ENCODE measurements at places on chromosomes 1 and 21.
A peak's percentile ranks its signal among the peaks of the same experiment; 100 is the strongest.

DNA sequence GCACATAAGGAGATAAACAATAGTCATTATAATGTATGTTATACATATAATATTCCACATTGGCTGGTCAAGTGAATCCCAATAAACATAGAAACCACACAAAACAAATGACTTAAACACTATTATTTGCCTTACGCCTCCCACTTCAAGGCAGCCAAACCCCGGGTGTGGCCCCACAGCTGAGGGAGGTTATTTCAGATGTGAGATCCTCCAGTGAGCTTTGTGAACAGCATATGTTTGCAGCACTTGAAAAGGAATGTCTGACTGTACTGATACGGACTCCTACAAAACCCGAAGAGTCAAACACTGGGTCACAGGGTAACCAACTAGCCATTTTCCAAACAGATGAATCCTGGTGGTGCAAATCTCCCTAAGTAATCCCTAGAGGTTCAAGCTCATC is 27.1 kb upstream of the DISP1 start:
- DNase-seq = no peak

- DNase-seq = no peak
Observed at GRCh38 chr1:245179706-245180105, 24.9 kb downstream of the KIF26B start.

DNA sequence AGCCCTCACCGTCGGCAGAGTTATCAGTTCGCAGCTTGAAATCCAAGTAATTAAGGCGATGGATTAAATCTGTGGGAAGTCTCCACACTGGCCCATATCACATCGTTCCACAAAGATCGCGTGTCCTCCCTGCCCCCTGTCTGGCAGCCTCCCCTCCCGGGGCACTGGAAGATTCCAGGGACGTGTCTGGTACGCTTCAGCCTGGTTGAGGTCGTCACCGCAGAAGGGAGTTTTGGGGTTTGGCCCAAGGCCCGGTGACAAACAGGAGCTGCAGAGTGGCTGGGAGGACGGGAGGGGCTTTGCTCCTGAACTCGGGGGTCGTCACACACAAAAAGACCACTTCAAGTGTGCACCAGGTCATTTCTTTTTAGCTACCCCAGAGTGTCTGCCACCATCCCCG is 51.1 kb downstream of the PRDM16 start:
- no peak for DNase-seq

DNA sequence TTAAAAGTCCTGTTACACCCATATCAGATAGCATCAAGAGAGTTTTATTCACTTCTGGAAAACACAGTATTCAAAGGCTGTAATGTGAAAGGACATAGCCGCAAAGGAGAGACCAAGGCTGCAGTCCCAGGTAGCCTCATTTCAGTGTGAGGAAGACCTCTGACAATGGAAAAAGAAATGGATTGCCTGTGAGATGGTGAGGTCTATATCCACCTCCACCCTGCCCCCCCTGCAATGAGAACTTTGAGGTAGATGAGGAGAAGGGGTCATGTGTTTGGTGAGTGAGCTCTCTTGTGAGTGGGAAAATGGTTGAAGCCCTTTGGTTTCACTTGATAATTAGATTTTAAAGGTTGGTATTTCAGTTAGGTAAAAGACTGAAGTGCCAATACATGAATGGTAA is 3.5 kb downstream of the MRPS6 start:
- no peak for DNase-seq

DNA sequence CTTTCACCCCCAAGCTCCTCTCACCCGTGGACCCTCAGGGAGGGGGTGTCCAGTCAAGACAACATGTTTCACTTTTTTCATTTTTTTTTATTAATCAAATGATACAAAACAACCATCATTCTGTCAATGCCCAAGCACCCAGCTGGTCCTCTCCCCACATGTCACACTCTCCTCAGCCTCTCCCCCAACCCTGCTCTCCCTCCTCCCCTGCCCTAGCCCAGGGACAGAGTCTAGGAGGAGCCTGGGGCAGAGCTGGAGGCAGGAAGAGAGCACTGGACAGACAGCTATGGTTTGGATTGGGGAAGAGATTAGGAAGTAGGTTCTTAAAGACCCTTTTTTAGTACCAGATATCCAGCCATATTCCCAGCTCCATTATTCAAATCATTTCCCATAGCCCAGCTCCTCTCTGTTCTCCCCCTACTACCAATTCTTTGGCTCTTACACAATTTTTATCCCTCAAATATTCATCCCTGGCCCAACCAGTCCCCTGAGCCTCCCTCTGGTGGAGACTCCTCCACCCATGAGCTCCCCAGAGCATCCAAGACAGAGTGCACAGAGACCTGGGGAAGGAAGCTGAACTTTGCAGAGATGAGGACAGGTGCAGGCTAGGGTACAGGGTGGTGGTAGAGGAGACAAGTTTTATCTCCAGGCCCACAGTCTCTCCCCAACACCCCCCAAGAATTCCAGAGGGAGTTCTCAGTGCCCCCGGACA is 1.4 kb upstream of the S100A16 start:
- no peak for DNase-seq

- no peak for DNase-seq
Observed at GRCh38 chr1:112431038-112431437, 35.0 kb downstream of the CTTNBP2NL start.

GRCh38 chr1:7299329-7299799 is 471.7 kb upstream of the VAMP3 start:
- DNase-seq = peak; percentile 89

Measured in muscle of arm (tissue), 14 donors.